HepG2 (cell line): ENCODE measurements at places on chromosomes 7 and 10. TPM values are rescaled to one million over a fixed set of nuclear protein-coding genes. Genes with fewer than 3 reads are reported as not detected.

RFC2 gene
- 43.5 and 51.2 TPM in 2 replicates for total RNA-seq

LIPK gene
- not detected in 2 replicates for total RNA-seq

CLRN3 gene
- total RNA-seq = not detected in 2 replicates

POLR2J gene
- total RNA-seq = 35.2 and 41.2 TPM in 2 replicates

SUFU gene
- total RNA-seq = 2.9 and 4.0 TPM in 2 replicates
